ENCODE measurements at places on chromosomes 6 and 20.

DNA sequence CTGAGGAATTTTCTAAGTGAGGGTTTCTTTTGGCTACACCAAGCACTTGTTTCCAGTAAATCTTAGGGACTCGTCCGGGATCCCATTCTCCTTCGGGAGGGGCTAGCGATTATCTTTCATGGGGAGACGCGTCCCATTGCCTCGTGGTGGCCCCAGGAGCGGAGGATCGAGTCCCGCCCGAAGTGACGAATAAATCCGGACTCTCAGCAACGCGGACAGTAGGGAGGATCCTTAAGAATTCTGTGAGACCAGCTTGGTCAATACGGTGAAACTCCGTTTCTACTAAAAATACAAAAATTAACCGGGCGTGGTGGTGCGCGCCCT lies 69.1 kb upstream of the PRSS16 start:
- no peak for DNase-seq

GRCh38 chr6:68458447-68458846 lies 176.6 kb upstream of the ADGRB3 start:
- DNase-seq = no peak

DNA sequence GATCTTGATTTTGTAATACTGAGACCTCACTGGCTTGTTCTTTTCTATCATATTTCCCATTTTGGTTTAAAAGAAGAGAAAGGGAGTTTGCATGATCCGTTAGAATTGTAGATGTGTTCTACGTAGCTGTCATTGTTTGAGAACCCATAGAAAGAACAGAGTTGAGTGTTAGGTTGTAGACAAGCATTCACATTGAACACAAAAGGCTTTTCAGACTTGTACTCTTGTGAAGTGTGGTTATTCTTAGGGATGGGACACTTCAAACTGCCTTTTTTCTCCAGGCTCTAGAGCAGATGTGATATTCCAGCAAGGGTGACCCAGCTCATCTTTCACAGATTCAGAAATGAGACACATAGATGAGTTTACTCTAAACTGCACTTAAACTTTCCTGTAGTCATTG lies 19.9 kb downstream of the FOXO3 start:
- no peak for DNase-seq

GRCh38 chr6:10369896-10370295 lies 45.0 kb downstream of the TFAP2A start:
- DNase-seq = no peak

DNA sequence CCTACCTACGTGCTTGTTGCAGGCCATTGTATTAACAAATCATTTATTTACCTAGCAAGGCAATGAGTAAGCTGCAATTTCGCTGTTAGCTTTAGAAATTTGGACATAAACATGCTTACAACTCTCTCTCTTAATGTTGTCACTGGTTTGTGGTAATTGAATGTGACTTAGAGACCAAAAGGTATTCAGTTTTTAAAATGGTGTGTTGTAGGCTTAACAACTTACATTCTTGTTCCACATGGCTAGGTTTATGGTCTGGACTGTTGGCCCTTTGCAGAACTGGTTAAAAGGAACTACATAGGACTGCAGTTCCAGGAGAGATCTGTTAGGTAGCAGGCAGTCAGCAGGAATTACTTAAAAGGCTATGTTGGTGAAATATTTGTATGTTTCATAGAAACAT lies 10.3 kb upstream of the CTAGE9 start:
- no peak for DNase-seq

DNA sequence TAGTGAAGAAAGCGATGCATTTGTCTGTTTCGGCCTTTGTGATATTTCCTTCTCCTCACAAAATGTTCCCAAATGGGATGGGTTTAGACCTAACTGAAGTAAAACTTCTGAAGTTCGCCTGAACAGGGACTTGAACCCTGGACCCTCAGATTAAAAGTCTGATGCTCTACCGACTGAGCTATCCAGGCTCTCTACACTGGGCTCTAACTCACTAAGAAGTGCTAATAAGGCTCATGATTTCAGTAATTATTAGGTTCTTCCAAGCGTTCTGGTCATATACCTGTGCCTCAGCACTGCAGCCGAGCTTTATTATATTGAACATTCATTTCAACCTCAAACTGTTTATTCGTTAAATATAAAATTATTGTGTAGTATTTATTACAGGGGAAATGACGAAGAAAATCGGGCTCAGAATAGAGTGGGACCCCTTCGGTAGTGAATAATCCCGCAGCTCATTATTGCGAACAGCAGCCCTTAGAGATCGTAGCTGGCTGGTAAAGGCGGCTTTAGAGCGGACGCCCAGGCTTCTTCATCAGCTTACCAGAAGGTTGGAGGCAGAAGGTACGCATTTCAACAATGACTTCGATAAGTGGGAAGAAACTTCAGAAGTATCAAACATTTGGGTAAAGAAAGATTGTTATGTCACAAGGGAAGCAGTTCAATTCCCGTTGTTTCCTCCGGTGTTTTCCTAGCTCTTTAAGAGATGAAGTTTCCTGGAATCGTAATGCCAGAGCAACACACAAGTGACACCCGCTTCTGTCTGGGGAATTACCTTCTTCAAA lies 119.0 kb upstream of the ZNF184 start:
- no peak for DNase-seq

- DNase-seq = no peak
These were observed 73.2 kb downstream of the CEBPB start for GRCh38 chr20:50263831-50264230.

GRCh38 chr20:57772349-57772964 lies 62.6 kb upstream of the PMEPA1 start:
- peak; percentile 35 for DNase-seq

DNA sequence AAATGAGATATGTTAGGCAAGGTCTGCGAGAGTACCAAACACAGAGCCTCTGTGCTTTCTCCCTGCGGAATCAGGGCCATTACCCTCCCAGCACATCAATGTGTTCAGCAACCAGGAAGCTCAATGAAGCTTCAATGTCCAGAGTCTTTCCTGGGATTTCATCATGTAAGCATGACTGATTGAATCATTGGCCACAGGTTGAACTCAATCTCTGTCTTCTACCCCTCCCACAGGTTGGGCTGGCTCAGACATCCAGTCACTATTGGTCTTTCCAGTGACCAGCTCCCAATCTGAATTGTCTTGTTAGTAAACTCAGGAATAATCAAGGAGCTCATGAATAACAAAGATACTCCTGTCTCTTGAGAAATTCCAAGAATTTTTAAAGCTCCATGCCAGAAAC lies 2.7 kb upstream of the DTD1 start:
- no peak for DNase-seq

DNA sequence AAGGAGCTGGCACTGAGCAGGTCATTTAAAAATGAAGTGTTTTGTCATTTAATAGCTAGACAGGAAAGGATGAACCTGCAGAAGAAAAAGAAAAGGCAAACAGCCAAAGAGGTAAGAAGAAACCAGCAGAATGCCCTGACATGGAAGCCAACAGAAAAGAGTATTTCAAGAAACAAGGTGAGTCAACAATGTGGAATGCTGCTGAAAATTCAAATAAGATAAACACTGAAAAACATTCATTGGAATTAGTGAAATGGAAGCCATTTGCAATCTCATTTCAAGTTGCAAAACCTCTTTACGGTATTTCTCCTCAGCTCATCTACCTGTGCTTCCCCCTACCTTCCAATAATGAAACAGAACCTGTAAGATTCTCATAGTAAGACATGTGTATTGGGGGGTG lies 59.6 kb downstream of the RWDD2A start:
- DNase-seq = no peak

DNA sequence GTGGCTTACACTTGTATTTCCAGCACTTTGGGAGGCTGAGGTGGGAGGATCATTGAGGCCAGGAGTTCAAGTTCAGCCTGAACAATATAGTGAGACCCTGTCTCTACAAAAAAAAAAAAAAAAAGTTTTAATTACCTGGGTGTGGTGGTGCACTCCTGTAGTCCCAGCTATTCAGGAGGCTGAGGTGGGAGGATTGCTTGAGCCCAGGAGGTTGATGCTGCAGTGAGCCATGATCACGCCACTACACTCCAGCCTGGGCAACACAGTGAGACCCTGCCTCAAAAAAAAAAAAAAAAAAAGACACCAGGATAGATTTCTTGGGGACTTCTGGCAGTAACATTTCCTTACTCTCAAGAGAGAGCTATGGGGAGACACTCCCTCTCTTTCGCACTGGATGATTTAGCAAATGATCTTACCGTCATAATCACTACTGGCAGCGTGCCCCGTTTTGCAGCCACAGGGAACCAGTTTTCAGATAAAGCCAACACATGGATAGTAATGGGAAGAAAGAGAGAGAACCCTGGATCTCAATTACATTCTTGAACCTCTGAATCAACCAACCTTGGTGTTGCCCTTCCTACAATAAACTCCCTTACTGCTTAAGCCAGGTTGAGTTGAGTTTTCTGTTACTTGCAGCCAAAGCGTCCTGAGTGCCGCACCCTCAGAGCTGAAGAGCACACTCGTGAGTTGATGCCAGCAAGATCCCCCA lies 18.1 kb upstream of the PTPN1 start:
- no peak for DNase-seq

GRCh38 chr6:151539506-151540268 lies 45.9 kb downstream of the CCDC170 start:
- DNase-seq = no peak

DNA sequence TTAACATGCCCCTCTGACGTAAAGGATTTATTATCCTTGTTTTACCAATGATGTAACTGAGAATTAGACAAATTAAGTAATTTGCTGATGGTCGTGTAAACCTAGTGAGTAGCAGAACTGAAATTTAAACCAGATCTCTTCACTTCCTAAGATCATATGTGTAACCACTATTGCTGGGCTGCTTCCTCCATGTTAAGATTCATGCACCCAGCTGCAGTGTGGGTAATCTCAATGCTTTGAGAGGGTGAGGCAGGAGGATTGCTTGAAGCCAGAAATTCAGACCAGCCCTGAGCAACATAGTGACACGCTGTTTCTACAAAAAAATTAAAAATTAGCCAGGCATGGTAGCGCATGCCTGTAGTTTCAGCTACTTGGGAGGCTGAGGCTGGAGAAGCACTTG lies 97.9 kb downstream of the L3MBTL3 start:
- no peak for DNase-seq

GRCh38 chr20:4885877-4886276 lies 115.4 kb downstream of the SLC23A2 start:
- DNase-seq = no peak

GRCh38 chr20:50138479-50139393 lies 14.8 kb downstream of the PEDS1 start:
- DNase-seq = no peak

DNA sequence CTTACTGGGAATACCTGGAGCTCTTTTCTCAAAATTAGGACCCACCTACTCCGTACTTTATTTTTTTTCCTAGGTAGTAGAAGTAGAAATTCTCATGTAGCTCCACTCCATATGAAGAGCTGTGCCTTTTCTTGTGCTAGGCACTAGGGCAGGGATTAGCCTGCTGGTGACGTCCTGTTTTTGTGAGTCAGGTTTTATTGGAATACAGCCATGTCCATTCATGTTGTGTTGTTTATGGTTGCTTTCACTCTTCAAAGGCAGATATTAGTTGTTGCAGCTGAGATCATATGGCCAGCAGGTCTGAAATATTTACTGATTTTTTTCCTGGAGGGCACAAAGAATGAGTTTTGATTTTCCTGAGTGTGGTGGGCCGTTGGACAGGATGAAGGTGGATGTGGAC lies 20.5 kb downstream of the XRN2 start:
- DNase-seq = no peak

GRCh38 chr20:57069442-57069841 lies 197.0 kb downstream of the BMP7 start:
- DNase-seq = no peak

GRCh38 chr6:44512868-44513741 lies 125.6 kb downstream of the CDC5L start:
- no peak for DNase-seq

- DNase-seq = no peak
These were observed 35.6 kb upstream of the ZBP1 start for GRCh38 chr20:57655809-57656155.

DNA sequence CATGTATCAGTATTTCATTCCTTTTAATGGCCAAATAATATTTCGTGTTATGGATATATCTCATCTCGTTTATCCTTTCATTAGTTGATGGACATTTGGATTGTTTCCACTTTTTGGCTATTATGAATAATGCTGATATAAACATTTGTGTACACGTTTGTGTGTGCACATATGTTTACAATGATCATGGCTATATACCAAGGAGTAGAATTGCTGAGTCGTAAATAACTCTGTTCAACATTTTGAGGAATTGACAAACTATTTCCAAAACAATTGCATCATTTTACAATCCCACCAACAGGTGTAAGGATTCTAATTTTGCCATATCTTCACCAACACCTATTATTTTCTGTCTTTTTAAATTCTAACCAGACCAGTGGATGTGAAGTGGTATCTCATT lies 26.3 kb upstream of the PNRC1 start:
- DNase-seq = no peak

DNA sequence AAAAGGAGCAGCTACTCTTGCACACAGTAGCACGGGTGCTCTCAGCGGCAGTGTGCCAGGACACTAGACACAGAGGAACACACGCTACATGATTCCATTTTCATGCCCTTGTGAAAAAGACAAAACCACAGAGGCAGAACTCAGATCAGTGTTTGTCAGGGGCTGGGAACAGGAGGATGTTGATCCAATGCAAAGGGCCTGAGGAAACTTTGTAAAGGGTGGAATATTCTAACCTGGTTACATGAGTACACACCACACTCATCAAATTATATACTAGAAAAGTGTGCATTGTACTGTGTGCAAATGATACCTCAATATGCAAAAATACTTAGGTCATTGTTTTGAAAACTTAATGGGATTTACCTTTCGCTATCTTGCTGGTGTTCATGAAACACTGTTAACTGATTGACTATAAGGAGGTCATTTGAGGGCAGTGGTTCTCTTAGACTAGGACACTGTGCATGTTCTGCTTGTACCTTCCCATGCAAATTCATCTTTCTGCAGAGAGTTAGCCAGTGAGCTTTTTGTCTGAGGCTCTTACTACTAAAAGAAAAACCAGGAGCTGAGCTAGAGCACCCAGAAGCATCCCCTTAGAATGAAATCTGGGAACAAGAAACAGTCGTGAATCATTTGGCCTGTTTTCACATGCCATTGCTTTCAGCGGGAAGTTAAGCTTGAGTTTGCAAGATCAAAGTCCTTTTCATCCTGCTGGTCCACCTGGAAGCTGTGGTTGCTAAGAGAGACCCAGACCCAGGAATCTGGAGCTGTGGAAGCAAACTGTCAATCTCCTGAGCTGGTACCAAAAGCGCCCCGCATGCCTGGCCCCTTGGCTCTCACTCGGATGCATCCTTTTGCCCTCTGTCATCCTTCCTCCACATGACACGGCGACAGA lies 204.8 kb downstream of the TTLL2 start:
- no peak for DNase-seq

- DNase-seq = peak; percentile 10
These were observed 172.1 kb upstream of the GGTLC1 start for GRCh38 chr20:24160563-24161281.

- DNase-seq = no peak
These were observed 9.8 kb upstream of the PNISR start for GRCh38 chr6:99434702-99435530.

GRCh38 chr6:53461696-53462095 lies 83.2 kb downstream of the GCLC start:
- DNase-seq = no peak

All from stimulated activated CD4-positive, alpha-beta T cell treated with anti-CD3 and anti-CD28 coated beads, Interleukin-1b, Interleukin-23, amount 100 ng/mL, for 48 hours (primary cell).